Tongue (tissue), 3 donors: ENCODE measurements at places on chromosomes 12 and 14. TPM values are rescaled to one million over a fixed set of nuclear protein-coding genes. Genes with fewer than 3 reads are reported as not detected.

GRCh38 chr12:7989827-7990491 is 42.6 kb upstream of the FOXJ2 start:
- DNase-seq, result no peak

- DNase-seq, result peak; percentile 57
Observed at GRCh38 chr12:4379405-4379804, at the start of gene FGF23. Gene FGF23, minus strand, starts transcription at chr12:4379712. Its CDS starts 130 bp downstream, at chr12:4379582.

DNA sequence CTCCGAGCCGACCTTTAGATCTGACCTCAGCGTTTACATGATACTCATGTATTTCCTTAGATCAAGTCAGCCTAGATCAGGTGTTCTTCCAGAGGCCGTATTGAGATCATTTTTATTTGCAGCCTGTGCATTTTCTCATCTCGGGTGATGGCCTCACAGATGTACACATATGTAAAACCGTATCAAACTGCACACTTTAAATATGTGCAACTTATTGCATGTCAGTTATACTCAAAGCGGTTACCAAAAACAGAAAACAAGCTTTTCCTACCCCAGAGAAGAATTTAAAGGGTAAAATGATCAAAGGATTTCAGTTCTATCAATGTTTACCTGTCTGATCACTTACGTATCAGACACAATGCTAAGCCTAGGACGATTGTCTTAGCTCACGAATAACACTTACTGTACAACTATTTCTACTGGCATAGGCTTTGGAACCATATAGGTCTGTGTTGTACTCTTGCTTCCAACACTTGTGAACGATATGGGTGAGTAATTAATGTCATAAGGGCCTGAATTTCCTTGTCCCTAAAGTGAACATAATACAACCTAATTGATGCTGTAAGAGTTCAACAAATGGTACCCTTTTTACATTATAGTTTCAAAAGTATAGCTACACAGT is 628 bp upstream of the LLPH start:
- no peak for DNase-seq

DNA sequence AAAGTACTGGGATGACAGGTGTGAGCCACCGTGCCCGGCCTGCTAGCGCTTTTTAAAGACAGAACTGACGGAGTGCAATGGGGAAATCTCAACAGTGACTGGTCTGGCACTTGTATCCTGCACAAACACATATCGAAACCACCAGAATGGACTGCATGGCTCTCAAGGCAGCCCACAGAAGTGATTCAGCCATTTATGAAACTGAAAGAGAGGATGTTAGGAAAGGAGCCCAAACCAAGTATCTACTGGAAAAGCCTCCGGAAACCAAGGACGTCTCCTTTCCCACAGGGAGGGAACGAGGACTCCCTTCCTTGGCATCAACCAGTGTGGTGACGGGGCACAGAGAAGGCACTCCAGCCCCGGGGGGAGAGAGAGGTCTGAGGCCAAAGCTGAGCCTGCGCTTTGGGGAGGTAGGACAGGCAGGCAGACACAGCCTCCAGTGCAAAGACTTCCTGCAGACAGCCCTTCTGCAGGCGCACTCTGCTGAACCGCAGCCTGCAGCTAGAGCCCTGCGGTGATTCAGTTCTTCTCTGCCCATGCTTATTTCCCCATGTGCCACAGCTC is 16.5 kb downstream of the SLC15A4 start:
- no peak for DNase-seq

DNA sequence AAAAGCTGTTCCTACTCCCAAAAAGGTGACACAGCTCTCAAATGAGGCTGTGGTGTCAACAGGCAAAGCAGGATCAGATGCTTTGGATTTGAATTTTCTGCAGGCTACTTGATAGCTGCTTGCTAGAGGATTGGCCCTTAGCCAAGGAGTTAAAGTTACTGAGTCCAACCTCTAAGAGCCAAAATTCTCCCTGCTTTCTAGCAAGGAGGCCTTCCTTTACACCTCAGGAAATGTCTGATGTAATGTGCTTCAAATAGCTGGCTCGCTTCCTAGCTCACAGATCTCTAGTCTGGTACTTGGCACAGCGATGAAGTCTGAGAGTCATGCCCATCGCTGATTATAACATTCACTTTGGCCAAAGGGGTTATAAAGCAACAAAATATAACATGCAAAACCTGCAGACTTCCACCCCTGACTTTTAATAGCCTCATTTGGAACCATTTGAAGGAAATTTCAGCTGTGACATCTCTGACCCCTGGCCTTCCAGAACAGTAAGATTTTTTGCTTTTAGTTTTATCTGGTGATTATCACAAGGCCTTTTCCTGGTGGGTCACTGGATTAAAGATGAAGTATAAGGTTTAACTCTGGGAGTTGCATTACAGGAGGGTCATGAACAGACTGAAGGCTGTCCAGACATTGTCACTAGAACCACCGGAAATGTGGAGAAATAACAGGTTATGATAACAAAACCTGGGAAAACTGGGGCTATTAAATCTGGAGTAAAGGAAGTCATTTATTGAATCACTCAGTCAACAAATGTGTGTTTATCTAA is 189.7 kb downstream of the EPS8 start:
- DNase-seq, result peak; percentile 76

DNA sequence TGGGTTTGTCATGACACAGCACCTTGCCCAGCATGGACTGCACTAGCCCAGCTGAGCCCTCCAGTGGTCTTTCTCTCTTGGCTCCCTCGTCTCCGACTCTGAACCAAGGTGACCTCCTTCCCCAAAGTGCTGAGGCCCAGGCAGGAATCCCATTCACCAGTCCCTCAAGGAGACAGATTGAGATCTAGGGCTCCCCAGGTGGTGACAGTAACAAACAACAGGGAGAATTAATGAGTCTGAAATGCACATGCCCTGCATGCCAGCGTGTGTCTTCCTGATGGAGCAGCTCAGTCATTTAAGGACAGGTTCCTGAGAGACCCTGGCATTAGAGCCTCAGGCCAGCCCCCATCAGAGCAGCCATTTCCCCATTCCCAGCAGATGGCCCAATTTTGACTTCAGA is 51.4 kb upstream of the OAS1 start:
- no peak for DNase-seq

Gene PIANP
- total RNA-seq, result 1.6 TPM

Gene SPX
- 19.8 TPM for total RNA-seq

Gene FLRT2
- total RNA-seq, result 46.5 TPM
